ENCODE measurements at places on chromosomes 5 and 9.

DNA sequence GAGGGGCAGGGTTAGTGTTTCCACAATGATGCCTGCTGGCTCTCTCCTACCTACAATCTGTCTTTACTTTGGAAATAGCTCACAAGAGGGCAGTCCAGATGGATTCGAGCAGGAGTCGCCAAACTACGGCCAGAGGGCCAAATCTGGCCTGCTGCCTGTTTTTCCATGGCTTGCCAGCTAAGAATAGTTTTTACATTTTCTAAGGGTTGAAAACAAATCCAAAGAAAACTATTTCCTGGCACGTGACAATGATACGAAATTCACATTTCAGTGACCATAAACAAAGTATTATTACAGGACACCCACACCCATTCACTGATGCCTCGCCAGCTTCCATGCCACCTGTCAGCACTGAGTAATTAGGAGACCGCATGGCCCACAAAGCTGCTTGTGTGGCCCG is 162.9 kb upstream of the WWC1 start:
- no peak for DNase-seq

DNA sequence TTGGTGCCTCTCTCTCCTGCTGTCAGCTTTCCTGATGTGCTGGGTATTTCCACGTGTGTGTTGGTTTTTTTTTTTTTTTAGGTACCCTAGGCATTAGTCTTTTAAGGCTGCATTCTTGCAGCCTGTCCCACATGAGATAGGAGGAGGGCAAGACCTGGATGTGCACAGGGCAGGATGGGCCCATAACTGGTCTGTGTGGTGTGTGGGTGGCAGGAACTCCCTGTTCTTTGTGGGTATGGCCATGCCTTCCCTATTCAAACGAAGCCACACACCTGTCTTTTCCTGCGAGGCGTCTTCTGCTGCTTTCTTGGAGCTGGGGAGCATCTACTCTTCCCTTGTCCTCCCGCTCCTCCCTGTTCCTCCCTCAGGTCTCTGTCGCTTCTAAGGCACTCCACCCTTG is 6.8 kb downstream of the SYK start:
- no peak for DNase-seq

- no peak for DNase-seq
These were observed 30.6 kb downstream of the ANKRD55 start for GRCh38 chr5:56202483-56202882.

- DNase-seq, result no peak
These were observed 1.8 kb downstream of the MCTP1 start for GRCh38 chr5:95283022-95283615.

DNA sequence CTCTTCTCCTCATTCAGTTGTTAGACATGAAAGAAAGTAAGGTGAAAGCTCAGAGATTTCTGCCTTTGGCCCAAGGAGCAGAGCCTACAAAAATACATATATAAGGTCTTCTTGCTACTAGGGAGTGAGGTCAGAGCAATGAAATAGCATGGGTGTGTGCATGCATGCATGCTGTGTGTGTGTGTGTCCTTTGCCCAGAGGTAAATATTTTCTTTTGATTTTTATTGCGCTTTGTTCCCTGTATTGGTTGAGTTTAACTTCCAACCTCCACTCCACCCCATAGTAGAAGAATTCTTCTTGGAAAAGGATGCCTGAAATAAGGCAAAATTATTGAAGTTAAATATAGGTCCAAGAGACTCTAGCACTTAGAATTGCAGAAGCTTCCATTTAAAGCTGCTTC is 248.0 kb upstream of the PTGER4 start:
- DNase-seq, result no peak

GRCh38 chr9:16688814-16689213 is 181.7 kb downstream of the BNC2 start:
- no peak for DNase-seq

Data from Peyer's patch (tissue), 4 donors.